ENCODE measurements at places on chromosomes 2 and 18.
A peak's percentile ranks its signal among the peaks of the same experiment; 100 is the strongest.

DNA sequence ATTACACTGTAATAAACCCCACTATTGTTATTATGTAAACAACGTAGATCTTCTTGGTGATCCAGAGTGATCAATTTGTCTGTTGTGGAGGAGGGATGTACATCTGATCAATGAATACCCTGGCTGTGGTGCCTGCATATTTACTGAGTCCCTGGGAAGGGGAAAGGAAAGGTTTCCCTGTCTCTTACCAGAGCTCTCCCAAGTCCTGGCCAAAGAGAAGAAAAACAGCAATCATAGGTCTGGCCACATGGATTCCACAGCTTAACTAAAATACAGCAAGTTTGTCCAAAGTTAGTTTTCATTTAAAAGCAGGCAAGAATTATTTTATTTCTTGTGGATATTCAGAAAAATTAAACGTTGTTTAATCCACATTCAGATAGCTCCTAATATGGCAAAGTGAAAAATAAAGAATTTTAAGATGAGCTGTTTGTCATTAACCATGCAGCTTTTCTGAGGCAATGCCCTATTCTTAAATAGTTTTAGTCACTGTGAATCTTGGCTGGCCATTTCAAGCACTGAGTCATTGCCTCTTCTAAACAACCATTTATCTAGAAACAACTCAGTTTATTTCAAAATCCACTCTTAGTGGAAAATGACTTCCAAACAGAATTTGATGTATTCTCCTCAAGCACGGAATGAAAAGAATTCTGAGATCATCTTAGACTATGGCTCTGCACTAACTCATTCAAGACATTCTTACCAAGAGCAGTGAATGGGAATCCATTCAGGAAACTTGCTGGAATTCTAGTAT lies 1004.4 kb upstream of the CDH2 start:
- no peak for DNase-seq

DNA sequence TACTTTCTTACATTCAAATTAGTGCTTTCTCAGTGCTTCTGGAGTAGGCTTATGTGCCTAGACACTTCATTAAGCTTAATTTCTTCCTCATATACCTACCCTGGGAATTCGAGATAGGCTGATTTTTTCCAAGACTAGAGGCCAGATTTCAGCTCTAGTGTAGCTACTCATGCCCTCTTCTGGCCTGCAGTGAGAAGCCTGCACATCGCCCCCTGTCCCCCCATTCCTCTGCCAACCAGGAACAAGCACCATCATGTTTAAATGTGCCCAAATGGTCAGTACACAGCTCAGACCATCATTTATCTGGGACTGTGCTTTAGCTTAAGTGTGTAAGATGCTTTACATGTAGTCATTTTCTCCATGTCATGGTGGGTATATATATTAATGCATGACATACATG lies 1218.8 kb upstream of the LRRTM1 start:
- DNase-seq: no peak

GRCh38 chr18:3966642-3967358 lies 488.3 kb downstream of the DLGAP1 start:
- DNase-seq: no peak

DNA sequence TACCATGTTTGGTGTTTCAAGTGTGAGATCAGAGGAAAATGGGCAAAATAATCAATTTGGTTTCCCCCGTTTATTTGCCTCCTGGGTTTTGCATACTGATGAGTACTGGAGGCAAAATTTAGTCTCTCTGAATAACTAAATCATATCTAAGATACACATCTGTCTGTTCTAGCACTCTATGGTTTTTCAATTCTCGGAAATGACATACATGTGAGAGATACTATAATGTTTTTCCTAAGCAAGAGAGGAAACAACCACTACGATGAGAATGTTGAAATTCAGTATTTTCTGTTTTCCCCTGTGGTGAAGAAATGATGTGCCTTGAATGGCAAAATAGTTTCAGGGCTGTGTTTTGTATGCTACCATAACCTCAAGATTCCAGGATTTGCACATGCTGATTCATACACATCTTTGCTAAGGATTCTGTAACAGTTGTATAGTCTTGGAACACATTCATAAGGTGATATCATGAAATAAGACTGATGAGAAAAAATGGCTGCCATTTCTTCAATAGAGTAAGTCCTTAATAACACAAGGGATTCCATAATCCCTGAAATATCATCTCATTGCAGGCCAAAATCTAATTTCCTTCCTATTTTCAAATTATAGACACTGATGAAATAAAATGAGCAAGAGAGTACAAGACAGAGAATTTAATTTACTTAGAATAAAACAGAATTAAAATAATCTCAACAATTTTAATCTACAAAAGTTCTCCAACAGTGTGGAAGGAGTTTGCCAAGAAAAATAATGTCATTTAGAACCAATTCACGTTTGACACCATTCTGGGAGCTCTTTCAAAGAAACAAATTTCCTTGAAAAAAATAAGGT lies 316.6 kb downstream of the FIGN start:
- DNase-seq: no peak

- no peak for DNase-seq
Measured at GRCh38 chr2:113025737-113026136, 20.5 kb downstream of the IL36A start.

DNA sequence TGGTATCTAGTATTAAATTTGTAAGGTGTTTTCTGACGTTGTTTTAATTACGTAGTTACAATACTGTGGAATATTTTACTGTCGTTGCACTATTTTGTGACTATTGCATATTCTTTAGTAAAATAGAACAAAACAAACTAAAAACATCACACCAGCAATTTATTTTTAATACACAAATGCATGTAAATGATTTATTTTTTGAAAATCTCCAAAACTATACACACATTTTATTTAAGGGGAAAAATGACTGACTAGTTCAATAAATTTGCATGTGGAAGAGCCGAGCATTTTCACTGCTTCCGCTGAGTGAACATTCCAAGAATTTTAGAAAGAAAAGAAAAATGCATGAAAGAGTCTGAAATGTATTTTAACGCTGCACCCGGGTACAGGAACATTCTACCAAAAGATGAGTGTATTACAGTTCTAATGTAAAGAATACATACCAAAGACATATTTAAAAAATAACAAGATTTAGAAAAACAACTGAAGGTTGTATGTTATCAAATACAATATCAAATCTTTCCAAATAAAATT lies 257.7 kb downstream of the MEIS1 start:
- no peak for DNase-seq

- DNase-seq: no peak
Measured at GRCh38 chr2:113018509-113018908, 13.2 kb downstream of the IL36A start.

DNA sequence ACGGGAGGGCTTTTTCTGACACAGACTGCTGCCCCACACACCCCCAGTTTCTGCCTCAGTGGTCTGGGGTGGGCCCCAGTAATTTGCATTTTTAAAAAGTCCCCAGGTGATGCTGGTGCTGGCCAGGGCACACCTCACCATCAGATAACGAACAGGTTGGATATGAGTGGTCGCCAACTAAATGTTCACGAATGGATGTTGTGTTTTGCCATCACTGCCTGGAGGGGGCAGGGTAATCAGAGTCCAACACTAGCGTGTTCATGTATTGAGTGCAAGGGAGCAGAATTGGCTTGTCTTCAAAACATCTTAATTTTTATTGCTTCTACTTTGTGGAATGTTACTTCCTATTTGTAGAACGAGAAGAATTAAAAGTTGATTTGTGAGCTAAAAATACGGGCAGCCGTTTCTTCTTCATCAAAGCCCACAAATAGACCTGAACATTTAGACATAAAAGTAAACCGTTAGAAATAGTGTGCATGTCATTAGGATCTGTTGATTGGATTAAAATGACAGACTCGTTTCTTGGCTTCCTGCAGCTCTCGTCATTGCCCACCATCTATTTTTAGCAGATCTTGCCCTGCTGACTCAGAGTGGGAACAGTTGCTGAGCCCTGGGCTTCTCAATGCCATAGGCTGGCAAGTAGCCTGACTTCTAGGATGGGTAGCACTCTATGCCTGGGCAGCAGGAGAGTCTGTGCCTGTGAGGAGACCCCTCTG lies 45.2 kb downstream of the NCK2 start:
- DNase-seq: peak; percentile 75

DNA sequence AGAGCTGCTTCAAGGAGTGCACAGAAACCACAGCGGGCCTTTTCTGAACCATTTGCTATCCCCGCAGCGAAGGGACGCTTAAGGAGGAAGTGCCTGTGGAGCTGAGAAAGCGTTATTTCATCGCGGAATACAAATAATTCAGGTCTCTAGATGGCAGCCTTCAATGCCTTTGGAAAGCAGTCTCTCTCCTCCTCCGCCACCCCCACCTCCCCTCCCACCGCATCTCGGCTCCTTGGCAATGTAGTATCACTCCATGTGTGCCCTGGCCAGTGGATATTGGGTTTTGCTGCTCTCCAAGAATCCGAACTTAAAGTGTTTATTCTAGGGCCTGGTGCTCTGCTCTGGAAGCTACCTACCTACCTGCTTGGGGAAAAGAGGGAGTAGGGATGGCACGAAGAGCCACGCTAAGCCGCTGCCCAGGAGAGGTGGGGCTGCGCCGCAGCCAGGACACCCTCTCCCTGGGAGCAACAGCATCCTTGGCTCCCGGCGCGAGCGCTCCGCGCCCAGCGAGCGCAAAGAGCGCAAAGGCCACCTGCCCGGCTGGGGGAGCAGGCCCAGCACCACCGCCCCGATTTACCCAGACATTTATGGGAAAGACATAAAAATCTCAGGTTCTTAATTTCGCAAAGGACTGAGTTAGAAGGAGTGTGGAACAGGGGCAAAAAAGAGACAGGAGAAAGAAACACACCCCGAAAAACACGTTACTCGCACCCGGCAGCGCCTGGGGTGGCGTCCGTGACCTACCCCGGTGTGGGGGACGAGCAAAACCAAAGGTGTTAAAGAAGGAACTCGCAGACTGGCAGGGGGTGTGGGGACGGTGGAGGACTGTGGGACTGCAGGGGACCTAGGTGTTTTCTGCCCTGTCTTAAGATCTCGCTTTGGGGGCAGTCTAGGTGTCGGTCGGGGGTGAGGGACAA lies 1.0 kb downstream of the SPHKAP start:
- DNase-seq: no peak

GRCh38 chr2:21676676-21677075 lies 552.9 kb downstream of the TDRD15 start:
- no peak for DNase-seq

GRCh38 chr18:23809415-23809814 lies 120.2 kb downstream of the LAMA3 start:
- DNase-seq: no peak

GRCh38 chr2:127389778-127390435 lies 2.1 kb upstream of the MAP3K2 start:
- DNase-seq: no peak

DNA sequence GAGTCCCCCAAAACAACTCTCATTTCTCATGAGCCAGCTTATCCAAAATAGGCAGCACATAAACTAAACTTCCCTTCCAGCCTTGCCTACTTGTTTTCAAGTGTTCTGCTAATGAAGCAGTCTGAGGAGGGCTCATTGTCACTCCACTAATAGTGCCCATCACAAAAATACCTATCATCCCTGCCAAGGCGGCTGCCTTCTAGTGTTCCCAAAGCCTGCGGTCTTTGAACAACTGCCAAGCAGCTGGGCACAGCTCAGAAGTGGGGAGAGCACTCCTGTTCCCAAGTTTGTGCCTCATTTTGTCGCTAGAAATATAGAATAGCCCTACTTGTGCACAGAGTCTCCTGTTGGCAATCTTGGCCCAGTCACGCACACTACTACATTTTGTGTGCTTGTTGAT lies 50.3 kb downstream of the DTNA start:
- DNase-seq: no peak

- DNase-seq: no peak
Measured at GRCh38 chr18:6681331-6681875, 48.1 kb upstream of the ARHGAP28 start.

All from T-helper 2 cell treated with Interferon-gamma antibody and Interleukin-4, amounts not matched to agents 5 μg/mL and 100 μg/mL, for 36 hours (primary cell).